ENCODE measurements at places on chromosomes 7 and 10.

DNA sequence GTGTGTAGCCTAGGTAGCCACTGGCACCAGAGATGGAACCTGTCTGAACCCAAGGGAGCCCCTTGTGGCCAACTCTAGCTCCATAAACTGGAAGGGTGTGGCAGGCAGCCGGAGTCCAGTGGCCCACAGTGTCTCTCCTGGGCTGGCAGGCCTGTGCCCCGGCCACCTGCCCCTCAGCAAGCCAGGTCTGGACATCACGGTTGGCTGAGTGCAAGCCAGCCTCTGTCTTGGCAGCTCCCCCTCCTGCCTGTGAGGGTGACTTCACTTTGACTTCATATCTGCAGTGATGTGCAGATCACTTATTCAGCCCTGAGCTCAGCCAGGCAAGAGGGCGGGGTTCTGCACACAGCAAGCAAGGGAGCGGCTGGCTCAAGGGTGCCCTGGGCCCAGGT lies 1.3 kb upstream of the RET start:
- no peak for DNase-seq

- DNase-seq: no peak
These were observed 120.0 kb upstream of the PLPP4 start for GRCh38 chr10:120336911-120337540.

GRCh38 chr10:92567952-92568600 lies 5.8 kb downstream of the IDE start:
- DNase-seq: no peak

GRCh38 chr10:50346942-50347341 lies 95.6 kb upstream of the ASAH2 start:
- DNase-seq: no peak

DNA sequence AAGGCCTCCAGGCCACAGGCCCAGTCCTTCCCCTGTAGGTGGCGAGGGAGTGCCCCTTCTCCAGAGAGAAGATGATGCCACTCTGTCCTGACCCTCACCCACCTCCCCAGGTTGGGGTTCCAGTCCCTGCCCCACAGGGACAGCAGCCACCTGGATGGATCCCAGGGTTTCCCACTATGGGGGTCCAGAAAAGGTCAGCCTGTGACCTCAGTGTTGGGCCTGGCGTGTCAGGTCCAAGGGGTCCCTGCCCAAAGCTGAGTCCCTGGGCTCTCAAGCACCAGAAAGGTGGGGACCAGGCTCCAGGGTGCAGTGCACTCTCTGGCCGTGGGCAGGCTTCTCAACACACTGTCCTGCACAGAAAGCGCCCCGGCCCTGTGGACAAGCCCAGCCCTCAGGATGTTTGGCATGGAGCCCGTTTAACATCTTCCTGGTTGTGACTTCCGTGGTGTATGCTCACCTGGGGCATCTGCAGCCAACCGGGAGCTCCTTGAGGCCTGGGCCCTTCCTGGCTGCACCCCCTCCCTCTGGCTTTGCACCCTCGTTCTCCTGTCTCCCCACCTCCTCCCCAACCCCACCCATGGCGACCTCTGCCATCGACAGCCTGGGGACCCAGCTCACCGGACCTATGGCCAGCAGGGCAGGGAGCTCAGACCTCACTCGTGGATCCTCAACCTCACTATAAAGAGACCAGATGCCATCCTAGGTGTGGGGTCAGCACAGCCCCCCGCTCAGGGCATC lies 58.3 kb upstream of the PPP2R2D start:
- no peak for DNase-seq

GRCh38 chr7:110373416-110373815 lies 717.5 kb upstream of the LRRN3 start:
- no peak for DNase-seq

GRCh38 chr10:37467246-37467645 lies 341.8 kb downstream of the ANKRD30A start:
- DNase-seq: no peak

GRCh38 chr10:104472505-104472904 lies 118.9 kb downstream of the CFAP58 start:
- no peak for DNase-seq

Measured in NCI-H2107 (cell line).